ENCODE measurements at places on chromosomes 1 and 21. TPM values are rescaled to one million over a fixed set of nuclear protein-coding genes. Genes with fewer than 3 reads are reported as not detected.

The IL20 gene
- total RNA-seq = not detected

The ESRRG gene
- total RNA-seq = 0.76 TPM

The NBPF10 gene
- total RNA-seq = 3.1 TPM

The SELL gene
- 12.1 TPM for total RNA-seq

The KRTAP10-1 gene
- total RNA-seq = not detected

The B3GALT2 gene
- not detected for total RNA-seq

The ACTA1 gene
- 0.45 TPM for total RNA-seq

The C1orf53 gene
- total RNA-seq = 14.2 TPM

The HPDL gene
- 8.4 TPM for total RNA-seq

The ATP6V1G3 gene
- not detected for total RNA-seq

The MAP1LC3C gene
- not detected for total RNA-seq

The GNG4 gene
- total RNA-seq = 11.6 TPM
